OCI-M1 (cell line): ENCODE measurements at places on chromosomes 1 and 21.

DNA sequence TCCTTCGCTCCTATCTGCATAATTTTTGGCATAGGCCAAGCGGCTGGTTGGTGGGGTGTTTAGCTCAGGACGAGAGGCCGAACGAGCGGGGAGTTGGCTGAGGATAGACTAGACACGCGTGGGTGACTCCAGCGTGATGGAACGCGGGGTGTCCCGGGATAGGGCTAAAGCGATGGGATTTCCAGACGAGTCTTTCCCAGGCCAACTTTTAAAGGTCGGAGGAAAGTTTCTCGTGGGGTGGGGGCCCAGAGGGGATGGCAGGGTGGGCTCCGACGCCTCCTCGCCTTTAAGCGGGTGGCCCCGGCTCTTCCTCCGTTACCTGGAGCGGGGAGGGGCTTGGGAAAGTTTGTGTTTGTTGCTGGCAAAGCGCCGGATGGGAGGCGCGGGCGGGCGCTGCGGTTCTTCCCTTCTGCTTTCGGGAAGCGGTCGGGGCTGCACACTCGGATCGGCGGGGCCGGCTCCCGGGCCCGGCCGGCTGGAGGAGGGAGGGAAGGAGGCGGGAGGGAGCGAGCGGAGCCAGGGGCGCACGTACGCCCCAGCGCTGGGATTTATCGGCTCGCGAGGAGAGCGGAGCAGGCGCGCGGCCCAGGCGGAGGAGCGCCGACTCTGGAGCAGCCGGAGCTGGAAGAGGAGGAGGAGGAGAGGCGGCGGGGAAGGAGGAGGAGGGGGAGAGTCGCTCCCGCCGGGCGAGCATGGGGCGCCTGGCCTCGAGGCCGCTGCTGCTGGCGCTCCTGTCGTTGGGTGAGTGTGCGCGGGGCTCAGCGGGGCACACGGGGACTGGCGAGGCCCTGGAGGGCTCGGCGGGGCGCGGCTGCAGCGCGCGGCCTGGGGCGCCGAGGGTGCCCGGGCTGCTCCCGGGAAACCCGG is at the start of gene PTGFRN:
PTGFRN (plus strand) TSS at position 405 of the 867 bp plus-strand sequence; CDS start at position 693, 288 bp downstream.
- no peak for DNase-seq

DNA sequence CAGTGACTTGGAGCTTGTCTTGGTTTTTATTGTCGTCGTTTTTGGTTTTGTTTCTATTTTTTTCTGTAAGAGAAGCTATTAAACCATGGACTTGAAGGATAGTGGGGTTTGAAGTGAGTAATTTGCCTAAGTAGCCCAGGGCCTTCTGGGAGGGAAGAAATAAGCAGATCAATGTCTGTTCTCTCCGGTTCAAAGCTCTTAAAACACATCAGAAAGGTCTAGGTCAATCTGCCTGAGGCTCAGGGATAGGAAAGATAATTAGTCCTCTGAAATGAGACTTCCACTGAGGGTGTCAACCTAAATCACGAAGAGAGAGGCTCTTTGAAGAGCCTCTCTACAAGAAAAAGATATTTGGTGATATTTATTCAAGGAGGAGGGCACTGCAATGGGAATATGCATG is 178.0 kb downstream of the MATN1 start:
- DNase-seq = no peak

DNA sequence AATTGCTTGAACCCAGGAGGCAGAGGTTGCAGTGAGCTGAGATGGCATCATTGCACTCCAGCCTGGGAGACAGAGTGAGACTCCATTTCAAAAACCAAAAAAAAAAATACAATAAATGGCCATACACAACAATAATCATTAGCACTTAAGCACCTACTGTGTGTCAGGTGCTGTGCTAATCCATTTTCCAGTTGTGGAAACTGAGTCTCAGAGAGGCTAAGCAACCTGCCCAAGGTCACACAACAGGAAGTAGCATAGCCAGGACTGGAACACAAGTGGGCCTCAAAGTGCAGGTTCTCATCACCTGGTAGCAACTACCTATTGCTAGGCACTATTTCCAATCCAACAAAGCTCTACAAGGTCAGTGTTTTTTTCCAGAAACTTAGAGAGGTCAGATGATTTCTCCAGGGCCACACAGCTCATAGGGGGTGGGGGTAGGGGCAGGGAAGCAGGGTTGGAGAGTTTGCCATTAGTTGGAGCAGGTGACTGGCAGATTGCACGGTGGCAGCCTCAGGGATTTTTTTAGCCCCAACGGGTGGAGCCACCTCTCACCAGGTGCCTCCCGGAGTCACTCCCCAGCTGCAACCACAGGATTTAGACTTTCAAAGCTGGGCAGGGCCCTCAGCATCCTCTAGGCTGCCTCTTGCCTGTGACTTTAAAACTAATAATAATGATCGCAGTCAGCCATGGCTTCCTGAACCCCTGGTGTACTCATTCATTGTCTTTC is 52.5 kb upstream of the ID3 start:
- DNase-seq = no peak

GRCh38 chr1:180962178-180962577 is 49.5 kb downstream of the KIAA1614 start:
- no peak for DNase-seq

DNA sequence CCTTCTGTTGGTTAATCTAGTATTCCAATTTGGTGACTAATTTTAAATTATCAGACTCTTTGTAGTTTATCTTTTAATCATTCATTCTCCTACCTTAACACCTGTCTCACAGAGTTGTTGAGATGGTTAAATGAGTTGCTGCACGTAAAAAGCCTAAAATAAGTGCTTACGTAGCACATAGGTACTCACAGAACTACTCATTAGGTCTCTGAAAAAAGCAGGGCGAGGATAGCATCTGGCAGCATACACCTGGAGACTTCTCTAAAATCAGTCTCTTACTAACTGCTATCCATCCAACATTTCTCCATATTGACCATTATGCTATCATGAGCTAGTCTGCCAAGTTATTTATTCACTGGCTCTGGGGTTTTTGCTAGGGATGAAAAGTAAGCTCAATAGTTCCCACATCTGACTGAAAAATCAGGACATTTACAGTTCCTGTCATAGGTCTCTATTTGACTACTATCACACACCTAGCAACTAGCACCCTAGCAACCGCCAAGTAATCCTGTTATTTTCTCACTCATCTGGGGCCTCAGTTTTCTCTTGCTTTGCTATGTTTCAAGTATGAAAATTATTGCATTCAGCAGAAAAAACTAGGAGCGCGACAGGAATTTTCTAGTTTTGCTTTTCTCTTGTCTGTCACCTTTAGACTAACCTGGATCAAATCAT is 11.2 kb downstream of the CSDE1 start:
- DNase-seq = no peak

DNA sequence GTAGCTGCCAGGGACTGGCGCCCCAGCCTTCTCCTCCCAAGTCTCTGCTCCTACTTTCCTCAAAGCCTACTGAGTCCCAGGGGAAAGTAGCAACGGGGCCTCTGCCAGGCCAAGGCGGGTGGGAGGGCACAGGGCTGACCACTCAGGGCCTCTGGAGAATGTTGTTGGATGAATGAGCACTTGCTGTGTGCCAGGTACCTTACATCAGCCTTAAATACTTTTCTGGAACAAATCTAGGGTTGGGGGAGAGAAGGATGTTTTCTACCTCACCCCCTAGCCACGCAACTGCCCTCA is 119.3 kb upstream of the ZBTB40 start:
- DNase-seq = no peak

GRCh38 chr1:154559466-154560044 is 1.1 kb upstream of the UBE2Q1 start:
- DNase-seq = peak; percentile 96
